ENCODE measurements at places on chromosomes 16 and 17. TPM values are rescaled to one million over a fixed set of nuclear protein-coding genes. Genes with fewer than 3 reads are reported as not detected.

CCDC144A gene
- 4.2 TPM for total RNA-seq

CDK12 gene
- 22.7 TPM for total RNA-seq

SMTNL2 gene
- not detected for total RNA-seq

FBXL16 gene
- 0.13 TPM for total RNA-seq

SUMO2 gene
- total RNA-seq = 178 TPM

MT4 gene
- not detected for total RNA-seq

STAC2 gene
- not detected for total RNA-seq

CDRT15 gene
- total RNA-seq = not detected

SEPTIN12 gene
- total RNA-seq = not detected

ZG16 gene
- not detected for total RNA-seq

Measured in aortic smooth muscle cell (primary cell).